ENCODE measurements at places on chromosomes 12 and 14.
A peak's percentile ranks its signal among the peaks of the same experiment; 100 is the strongest.

GRCh38 chr14:20618271-20618749, 23.2 kb downstream of the OR6S1 start:
- no peak for DNase-seq

- peak; percentile 11 for DNase-seq
Observed at GRCh38 chr14:76773956-76774820, 12.9 kb downstream of the VASH1 start.

GRCh38 chr14:93957751-93958566, 18.4 kb downstream of the ASB2 start:
- DNase-seq: no peak

DNA sequence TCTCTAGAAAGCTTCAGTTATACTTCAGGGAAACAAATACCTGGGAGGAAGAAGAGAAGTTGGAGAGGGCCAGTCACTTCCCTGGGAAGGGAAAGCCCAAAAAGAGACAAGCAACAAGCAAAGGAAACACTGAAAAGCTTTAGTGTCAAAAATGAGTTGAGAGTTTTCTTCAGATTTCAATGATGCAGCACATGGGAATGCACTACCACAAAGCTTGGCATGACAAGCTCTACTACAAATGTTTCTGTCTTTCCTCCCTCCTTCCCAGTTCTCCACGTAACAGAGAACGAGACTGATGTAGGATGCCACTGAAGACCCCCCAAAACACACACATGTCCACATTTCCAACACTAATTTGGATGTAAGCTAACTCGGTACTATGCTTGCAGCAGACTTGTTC, 26.8 kb upstream of the ADAMTS20 start:
- no peak for DNase-seq

GRCh38 chr12:16307856-16308475, 30.5 kb upstream of the SLC15A5 start:
- DNase-seq: no peak

DNA sequence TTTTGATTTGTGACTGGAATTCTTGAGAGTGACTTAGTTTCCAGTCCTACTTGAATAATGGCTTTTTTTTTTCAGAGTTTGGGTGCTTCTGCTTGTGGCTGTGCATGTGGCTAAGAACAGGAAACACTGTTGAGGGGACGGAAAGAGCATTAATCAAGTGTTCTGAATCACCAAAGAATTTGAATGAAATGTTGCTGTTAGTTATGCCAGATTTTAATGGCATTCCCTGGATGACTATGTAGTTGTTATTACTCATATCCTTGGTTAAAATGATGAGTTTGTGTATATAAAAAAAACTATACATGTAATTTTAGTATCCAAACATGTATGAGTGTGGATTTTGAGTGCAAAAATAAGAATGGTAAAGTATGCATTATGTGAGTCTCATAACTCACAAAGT, 347.9 kb downstream of the BCAT1 start:
- no peak for DNase-seq

GRCh38 chr14:29085546-29085945, 319.0 kb downstream of the FOXG1 start:
- no peak for DNase-seq

GRCh38 chr12:2323532-2324255, 270.9 kb downstream of the CACNA1C start:
- no peak for DNase-seq

- DNase-seq: peak; percentile 44
Observed at GRCh38 chr12:131929581-131930456, 743 bp downstream of the PUS1 start.

DNA sequence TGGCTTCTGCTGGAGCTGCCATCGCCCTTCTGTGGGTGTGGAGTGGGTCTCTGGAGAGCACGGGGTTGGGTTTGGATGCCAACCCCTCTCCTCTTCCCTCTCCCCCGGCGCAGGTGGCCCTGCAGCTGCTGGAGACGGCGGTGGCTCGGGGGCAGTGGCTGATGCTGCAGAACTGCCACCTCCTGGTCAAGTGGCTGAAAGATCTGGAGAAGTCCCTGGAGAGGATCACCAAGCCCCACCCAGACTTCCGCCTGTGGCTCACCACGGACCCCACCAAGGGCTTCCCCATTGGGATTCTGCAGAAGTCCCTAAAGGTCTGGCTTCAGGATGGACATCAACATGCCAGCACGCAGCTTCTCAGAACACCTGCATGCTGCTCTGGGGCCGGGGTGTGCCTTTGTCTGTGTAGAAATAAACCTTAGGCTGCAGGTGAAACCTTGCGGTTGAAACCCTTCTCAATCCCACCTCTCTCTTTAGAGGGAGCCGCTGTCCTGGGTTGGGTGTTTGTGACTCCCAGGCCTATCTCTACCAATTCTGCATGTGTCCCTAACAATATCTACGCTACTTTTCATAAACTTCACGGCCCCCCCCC, 44.3 kb downstream of the CCDC92 start:
- no peak for DNase-seq

DNA sequence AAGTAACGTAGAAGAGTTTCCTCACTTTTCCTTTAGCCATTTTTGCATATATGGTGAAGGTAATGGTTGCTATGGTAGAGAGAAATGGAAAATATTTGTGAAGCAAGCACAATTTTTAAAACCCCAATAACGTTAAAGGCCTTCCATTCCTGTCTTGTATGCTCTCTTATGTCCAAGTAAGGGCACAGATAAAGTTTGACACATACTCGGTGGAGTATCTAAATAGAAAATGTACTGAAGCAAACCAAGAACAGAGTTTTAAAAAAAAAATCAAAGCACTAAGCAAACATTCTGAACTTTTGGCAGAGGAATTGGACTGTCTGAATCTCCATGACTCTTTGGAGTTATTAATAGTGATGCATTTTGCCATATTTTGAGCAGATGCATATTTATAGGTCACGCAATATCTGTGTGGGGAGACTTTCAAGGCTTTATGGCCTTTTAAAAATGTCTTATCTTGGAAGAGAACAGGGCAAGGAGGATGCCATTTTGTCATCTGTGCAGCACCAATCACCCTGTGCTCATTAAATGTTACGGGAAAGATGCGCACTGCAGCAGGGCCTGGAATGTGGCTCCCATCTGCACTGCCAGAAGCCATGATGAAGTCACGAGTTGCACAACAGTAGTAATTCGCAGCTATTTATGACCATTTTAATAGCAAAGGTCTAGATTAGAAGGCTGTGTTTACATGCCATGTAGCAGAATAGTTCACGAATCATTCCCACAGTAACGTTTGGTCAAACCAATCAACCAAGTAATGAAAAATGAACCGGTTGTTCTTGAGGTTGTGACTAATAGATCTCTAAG, 23.3 kb upstream of the AMIGO2 start:
- DNase-seq: no peak

GRCh38 chr12:128617304-128617833, 206.4 kb downstream of the SLC15A4 start:
- DNase-seq: no peak

GRCh38 chr12:99824900-99825542, 159.7 kb downstream of the ANKS1B start:
- no peak for DNase-seq

DNA sequence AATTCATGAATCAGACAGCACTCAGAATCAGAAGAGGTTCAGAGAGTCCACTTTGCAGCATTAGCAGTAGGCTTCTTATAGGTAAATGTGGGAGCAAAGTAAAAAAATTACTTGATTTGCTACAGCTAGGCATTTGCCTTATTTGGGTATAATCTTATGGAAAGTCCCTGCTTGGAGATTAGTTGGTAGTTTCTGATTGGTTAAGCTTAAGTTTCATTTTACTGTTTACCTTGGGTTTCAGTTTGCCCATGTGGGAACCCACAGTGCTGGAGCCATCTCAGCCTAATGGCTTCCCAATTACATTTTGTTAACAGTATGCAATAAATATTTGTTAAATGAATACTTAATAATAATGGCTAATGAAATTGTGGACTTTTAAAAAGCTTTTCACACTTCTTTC, 311.0 kb upstream of the FLRT2 start:
- no peak for DNase-seq

DNA sequence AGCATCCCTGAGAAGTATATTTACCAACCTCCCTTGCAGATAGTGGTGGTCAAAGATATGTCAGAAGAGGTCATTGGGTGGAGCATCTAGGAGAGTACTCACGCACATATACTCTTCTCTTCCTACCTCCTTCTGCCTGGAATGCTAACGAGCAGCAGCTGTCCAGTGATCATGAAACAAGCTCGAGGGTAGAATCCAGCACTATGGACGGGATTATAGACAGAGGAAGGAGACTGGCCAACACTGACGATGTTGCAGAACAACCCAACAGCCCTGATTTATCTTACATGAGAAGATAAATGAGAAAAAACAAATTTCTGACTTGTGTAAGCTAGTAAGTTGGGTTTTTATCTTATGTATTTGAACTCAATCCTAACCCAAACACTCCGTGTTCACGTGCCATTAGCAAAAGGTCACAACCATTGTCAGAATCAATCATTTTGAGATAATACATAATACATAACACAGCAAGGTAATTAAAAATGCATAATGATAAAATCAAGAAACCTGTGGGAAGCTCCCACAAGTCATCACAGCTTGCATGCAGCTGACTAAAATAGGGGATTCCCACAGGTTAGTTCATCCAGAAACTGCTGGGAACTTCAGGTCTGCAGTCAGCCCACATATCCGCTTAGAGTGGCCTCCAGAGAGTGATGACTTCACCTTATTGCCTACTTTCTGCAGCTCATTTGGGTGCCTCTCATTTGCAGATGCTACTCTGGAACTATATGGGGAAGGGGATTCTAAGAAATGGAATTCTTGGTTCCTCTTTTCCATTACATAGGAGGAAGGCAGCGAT, 36.3 kb upstream of the STK38L start:
- no peak for DNase-seq

DNA sequence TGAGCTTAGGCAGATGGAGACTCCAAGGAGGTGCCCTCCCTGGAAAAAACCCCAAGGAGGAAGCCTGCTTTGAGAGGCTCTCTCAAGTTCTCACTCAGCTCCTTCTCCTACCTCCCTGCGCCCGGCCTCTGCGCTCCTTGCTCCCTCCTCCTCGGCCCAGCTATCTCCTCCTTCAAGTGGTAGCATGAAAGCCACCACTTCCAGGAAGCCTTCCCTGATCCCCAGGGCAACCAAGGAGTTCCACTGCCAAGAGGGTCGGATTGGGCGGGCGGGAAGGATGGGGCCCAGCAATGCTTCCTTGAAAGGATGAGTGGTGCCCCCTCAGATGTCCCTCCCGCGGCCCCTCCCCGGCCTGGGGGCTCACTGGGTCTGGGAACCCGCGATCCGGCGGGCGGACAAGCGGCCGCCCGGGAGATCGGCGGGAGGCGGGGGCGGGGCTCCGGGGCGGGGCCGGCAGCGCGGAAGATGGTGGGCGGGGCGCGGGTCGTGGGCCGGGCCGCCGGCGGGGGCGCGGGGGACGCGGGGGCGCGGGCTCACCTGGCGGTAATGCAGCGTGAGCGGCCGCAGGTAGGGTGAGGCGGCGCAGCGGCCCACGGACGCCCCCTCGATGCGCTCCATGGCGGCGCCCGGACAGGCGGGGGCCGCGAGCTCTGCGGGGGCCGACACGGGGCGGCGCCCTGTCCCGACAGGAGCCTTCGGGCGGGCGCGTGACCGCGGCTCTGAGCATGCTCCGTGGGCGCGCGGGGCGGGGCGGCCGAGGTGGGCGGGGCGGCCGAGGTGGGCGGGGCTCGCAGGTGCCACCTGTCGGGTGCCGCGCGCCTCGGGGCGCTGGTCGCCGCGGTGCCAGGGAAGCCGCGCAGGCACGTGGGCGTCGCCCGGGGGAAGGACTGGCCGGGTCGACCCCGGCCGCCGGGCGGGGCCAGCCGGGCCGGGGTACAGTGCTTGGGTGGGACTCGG, at the start of gene NUDT14:
NUDT14 (minus strand) TSS at position 721 of the 957 bp plus-strand sequence; CDS start at position 618, 103 bp downstream.
- DNase-seq: peak; percentile 90

DNA sequence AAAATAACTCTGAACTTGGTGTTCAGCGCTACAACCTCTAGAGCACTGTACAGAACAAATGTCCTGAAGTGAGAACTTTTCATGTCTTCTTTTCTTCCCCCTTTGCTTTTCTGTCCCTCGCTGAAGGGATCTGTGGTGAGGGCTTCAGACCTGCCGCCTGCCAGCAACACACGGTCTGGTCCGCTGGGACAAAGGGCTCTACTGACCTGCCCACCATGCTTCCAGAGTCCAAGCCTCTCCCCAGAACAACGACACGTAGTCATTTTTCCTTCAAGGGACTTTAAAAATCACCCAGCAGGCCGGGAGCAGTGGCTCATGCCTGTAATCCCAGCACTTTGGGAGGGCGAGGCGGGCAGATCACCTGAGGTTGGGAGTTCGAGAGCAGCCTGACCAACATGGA, 140.4 kb downstream of the EFCAB11 start:
- DNase-seq: no peak

DNA sequence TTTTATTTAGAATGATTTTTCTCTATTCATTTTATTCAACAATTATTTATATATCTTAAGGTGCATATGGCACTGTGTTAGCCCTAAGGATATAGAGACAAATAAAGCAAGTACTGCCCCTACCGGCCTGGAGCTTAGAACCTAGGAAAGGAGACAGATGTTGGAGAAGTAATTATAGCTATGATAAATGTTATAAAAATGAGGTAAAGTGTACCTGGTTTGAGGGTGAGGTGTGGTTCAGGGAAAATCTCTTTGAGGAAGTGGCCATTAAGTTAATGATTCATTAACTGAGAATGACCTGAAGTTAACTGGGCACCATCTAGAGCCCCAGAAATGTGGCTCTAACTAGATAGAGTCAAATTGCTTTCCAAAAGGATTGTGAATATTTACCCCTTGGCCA, 31.9 kb downstream of the CDKL1 start:
- peak; percentile 53 for DNase-seq

- no peak for DNase-seq
Observed at GRCh38 chr12:66066137-66066928, 64.2 kb downstream of the LLPH start.
